ENCODE measurements at places on chromosomes 13 and 19.

GRCh38 chr13:67308004-67308772, 78.1 kb upstream of the PCDH9 start:
- no peak for DNase-seq

GRCh38 chr13:110398564-110399507, 91.8 kb downstream of the COL4A2 start:
- DNase-seq, result no peak

GRCh38 chr19:4581666-4582553, 22.4 kb upstream of the SEMA6B start:
- DNase-seq, result no peak

DNA sequence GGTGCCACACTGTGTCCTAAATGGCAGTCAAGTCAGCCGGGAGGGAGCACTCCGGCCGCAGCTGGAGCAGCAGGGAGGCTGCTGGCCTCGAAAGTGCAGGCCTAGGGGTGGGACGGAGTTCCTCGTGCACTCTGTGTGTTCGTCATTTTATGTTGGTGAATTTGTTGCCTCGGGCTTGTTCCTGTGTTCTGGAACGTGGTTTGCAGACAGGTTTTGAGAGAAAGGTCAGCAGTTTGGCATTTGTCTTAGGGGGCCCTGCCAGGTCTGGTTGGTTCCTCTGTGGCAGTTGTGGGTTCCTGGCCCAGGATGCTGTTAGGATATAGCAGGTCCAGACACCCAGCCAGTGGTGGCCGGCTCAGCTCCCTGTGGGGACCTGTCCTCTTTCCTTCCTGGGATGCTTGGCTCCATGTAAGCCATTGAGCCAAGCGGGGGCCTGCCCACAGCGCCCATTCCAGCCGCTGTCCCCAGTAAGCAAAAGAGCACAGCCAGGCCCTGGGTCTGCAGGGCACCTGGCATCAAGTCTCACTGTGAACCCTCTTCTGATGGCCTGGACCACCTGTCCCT, 30.0 kb downstream of the MPHOSPH8 start:
- peak; percentile 68 for DNase-seq

DNA sequence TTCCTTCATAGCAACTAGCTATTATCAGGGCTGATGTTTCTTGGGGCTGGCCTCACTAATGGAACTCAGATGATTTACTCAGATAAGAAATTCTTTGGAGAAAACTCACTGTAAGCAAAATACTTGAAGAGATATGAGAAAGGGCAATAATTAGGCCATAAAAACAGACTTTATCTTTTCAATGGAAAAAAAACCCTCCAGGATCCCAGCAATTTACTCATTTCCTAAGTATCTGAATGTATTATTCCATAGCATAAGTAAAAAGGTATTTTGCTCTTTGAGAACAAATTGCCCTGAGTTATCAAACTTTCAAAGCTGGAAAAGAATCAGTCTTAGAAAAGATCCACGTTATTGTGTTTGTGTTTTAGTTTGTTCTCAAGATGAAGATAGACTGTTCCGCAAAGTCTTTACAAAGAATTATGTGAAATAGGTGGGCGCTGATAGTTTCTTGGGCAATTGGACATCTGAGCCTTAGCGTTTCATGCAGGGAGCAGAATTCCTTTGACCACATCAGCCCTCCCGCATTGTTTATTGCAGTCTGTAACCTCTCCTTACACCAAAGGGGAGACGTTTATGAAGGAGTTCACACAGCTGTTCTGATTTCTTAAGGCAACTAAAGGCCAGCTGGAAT, 29.1 kb upstream of the CSNK1A1L start:
- peak; percentile 67 for DNase-seq

DNA sequence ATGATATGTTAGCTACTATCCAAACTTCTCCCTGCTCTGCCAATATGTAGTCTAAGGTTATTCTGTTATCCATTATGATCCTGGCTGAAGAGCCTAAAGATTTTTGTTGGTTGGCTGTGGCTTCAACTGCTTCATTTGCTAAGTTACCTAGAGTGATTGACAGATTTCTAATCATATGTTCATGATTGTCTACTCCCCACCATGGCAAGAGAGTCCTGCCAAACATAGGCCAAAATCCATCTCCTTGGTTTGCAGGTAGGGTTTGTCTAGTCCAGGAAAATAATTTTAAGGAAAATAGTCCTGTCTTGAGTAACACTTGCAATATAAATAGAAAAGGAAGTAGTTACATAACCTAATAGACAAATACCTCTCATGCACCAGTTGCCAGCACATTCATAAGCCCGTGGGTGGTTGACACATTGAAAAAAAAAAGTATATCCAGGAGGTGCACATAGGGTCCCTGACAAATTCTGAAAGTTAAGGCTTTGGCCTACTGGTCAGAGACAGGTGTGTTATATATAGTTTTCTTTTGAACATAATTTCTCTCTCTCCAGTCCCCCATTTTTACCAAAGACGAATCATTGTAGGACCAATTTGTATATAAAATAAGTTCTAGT, 5.4 kb upstream of the CBY2 start:
- no peak for DNase-seq

DNA sequence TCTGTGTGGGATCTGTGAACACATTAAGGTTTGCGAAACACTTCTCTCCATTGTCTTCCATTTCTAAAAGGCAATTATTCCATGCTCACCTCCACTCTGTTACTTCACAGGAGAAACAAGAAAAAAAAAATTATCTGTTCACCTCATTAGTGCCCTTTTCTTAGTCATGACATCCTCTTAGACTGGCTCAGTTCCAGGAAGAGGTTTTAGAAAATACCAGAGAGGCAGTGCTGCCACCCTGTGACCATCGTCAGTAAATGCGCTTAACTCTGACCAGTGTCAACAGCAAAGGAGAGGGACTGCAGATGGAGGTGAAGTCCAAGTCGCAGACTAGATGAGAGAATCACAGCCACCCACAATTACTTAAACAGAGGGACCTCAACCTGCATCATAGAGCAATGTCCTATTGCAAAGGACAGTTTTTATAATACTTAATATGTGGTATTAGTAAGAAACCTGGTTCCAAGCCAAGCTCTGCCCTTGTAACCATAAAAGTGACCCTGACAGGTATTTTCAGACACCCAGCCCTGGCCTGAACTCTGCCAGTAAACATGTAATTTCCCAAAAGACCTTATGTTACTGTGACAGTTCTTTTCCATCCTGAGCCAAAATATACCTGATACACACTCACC, 19.4 kb downstream of the CEACAM21 start:
- peak; percentile 73 for DNase-seq

DNA sequence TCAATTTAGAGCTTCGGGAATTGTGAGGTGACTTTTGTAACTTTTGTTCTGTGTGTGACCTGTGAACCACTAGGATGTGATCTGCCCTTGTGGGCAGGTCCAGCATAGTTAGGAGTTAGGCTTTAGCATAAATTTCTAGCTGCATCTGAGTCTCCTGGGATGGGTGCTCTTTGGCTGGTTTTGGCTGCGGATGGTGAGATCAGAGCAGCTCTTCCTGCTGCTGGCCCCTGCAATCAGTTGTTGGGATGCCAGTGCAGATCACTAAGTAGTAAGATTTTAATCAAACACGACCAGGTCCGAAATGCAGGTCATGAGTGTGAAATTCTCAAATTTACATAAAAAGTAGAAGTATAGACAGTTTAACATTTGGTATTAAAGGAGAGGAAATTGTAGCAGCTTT, 8.5 kb downstream of the CEBPG start:
- DNase-seq, result no peak

Measured in islet precursor cell (in vitro differentiated cells).